Fibroblast of lung (primary cell): ENCODE measurements at places on chromosomes 6 and 20.

- no peak for DNase-seq
Measured at GRCh38 chr6:144478483-144478882, 193.3 kb downstream of the UTRN start.

- DNase-seq = peak; percentile 98
Measured at GRCh38 chr20:31698803-31699718, 23.6 kb downstream of the BCL2L1 start.

- peak; percentile 70 for DNase-seq
Measured at GRCh38 chr6:111766201-111766857, 106.9 kb downstream of the FYN start.

GRCh38 chr20:2287504-2287903 lies 8.3 kb upstream of the TGM3 start:
- DNase-seq = no peak

GRCh38 chr6:20113649-20114224 lies 98.5 kb downstream of the MBOAT1 start:
- DNase-seq = no peak

GRCh38 chr6:164068527-164068926 lies 654.0 kb downstream of the QKI start:
- DNase-seq = peak; percentile 39

GRCh38 chr6:44892579-44892978 lies 435.6 kb upstream of the RUNX2 start:
- no peak for DNase-seq

DNA sequence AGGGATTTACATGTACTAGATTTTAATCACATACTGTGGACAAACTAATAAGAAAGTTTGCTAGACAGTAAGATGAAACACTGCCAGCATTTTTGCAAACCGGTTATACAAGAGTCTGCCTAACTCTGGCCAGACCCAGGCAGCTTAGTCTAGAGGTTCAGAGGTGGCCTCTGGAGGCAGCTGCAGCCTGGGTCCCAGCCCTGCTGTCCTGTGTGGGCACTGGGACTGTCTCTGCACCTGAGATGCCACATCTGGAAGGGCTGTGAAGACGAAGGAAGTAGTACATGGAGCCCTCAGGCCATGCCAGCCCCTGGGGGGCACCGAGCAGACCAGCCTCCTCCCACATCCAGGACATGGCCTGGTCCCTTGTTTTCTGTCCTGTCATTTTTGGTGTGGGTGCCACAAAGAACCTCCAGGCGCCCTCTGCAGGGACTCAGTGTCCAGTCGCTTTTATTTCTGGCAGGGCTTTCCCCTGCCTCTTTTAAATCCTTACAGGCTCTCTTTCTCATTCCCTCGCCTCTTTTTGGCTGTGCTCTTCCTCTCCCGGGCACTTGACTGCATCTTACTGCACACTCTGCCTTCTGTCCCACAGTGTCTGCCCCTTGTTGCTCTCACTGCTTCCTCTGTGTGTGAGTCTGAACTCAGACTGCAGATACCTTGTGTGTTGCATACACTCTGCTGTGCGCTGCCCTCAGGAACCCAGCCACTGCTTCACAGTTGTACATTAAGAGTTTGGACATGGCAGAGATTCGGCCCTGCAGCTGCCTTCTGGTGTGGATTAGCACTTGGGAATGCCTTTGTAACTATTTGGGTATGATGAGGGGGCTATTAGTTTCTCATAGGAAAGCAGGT lies 216.7 kb downstream of the ZDHHC14 start:
- no peak for DNase-seq

DNA sequence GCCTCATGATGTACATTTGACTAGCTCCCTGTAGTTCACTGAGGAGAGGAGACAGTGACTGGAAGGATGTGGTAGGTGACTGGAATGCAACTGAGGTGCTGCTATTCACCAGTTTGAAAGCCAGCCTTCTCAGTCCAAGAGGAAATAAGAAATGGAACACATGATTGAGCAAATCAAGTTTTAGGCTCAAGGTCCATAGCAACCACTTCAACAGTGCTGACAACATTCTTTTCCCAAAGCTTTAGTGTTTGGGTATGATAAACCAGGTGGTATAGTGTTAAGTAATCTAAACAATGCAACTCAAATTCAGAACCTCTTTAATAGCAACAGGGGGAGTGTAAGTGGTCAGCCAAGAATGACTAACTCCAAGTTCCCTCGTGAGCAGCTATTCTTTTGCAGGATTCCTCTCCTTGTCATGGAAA lies 9.2 kb downstream of the ZHX3 start:
- peak; percentile 89 for DNase-seq

DNA sequence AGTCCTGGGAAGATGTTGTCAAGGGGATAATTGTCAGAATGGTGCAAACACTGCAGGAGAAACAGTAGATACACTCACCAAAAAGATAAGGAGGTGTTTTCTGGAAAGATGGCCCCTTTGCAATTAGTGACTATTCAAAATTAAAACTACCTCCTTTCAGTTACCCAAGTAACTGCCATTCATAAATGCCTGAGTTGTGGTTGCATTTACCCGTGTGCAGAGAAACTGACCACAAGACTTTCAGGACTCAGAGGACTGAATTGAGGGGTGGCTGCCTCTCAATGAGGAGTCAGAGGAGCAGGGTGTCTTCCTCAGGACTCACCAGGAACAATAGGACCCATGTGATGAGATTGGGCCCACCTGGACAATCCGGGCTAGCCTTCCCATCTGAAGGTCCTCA lies 39.0 kb downstream of the GCM1 start:
- DNase-seq = no peak

DNA sequence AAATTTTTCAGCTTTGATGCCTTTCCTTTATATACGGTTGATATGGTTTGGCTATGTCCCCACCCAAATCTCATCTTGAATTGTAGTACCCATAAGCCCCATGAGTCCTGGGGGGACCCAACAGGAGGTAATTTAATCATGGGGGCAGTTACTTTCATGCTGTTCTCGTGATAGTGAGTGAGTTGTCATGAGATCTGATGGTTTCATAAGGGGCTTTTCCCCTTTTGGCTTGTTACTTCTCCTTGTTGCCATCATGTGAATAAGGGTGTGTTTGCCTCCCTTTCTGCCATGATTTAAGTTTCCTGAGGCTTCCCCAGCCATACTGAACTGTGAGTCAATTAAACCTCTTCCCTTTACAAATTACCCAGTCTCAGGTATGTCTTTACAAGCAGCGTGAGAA lies 66.8 kb downstream of the ARHGAP18 start:
- no peak for DNase-seq

GRCh38 chr6:35259948-35260590 lies 534 bp downstream of the ZNF76 start:
- peak; percentile 25 for DNase-seq

GRCh38 chr6:47352194-47352920 lies 42.7 kb upstream of the TNFRSF21 start:
- DNase-seq = no peak

- no peak for DNase-seq
Measured at GRCh38 chr6:15363523-15364400, 117.9 kb downstream of the JARID2 start.

DNA sequence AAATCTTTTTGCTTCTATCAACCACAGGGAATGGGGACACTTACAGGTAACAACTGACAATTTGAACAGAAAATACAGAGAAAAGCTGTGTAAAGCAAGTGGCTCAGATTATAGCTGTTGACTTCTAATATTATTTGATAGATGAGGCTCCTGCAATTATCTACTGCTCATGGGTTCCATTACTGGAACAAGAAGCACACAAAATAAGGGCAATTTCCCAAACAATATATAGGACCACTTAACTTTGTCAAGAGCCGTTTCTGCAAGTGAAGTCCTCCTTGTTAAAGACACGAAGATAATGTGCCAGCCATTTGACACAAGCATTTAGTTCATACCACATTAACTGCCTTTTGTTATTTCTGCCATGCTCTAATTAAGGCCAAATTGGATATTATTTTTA lies 315.5 kb upstream of the ARID1B start:
- DNase-seq = no peak

DNA sequence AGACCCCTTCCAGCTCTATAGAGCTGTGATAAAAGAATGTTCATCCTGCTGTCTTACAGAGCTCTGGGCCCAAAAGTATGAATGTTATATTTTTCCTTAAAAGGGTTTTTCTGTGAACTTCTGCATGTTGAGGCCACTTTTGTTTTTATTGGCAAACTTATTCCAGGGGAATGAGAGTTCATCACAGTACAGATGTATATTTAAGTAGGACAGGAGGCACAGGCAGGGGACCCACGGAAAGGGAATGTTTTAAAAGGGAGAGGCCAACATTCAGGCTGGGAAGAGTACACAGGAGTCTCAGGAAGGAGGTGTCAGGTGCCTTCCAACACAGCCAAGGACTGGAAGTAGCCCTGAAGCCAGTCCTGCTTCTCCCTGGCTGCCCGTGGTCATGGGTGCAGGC lies 148.4 kb downstream of the EYA2 start:
- DNase-seq = no peak

GRCh38 chr6:751765-752164 lies 58.8 kb upstream of the EXOC2 start:
- DNase-seq = no peak

DNA sequence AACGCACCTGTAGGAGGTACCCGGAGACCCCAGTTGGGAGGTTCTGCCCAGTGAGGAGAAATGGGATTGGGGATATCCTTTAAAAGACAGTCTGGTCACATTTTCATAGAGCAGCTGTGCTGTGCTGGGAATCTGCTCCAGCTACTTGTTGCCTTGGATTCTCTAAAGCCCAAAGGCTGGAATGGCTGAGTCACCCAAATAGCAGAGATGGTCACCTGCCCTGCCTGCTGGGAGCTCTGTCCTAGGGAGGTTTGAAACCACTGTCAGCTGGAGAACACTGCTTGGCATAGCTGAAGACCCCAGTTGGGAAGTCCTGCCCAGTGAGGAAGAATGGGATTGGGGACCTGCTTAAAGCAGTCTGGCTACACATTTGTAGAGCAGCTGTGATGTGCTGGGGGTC lies 34.8 kb upstream of the TFB1M start:
- DNase-seq = no peak

DNA sequence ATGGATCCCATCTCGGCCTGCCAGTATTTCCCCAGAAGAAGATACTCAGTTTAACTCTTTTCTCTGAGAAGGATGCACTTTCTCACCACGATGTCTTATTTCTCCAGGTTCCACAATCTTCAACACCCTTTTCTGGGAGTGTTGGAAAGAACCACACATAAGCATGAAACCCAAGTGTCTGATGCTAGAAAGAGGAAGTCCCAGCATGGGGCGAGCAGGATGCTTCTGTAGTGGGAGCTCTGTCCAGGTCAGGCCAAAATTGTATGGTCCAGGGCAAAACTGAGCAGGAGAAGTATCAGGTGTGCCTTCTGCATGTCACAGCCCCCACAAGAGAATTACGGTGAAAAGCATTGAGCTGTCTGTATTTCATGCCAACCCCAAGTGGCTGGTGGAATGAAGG lies 11.0 kb downstream of the TREM1 start:
- no peak for DNase-seq

DNA sequence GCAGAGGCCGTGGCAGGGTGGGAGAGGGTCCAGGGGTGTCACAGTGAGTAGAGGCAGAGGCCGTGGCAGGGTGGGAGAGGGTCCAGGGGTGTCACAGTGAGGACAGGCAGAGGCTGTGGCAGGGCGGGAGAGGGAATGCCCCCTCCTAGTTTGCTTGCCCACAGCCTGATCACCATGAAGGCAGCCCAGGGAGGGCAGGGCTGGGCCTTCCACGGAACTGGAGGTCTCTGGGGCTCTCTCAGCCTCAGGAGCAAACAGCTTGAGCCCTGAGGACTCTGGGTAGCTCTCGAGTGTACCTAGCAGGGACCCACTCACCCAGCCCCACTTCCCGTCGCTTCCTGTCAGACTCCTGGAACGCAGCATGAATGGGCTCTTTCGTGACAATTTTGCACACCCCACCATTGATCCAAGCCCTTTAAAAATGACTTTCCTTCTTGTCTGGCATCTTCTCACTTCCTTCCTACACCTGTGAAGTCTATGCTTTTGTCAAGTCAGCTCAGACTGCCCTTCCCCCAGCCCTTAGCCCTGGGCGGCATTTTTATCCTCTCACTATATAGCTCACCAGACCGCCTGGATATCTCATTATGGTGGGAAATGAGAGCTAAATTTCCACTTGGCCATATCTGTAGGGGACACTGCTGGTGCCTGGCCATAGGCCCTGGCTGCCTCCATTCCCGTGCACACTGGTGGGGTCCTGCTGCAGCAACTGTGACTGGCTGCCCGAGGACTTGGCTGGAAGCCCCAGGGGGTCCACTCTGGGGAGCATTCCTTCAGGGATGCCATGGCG lies 140.3 kb downstream of the CDC5L start:
- DNase-seq = no peak

DNA sequence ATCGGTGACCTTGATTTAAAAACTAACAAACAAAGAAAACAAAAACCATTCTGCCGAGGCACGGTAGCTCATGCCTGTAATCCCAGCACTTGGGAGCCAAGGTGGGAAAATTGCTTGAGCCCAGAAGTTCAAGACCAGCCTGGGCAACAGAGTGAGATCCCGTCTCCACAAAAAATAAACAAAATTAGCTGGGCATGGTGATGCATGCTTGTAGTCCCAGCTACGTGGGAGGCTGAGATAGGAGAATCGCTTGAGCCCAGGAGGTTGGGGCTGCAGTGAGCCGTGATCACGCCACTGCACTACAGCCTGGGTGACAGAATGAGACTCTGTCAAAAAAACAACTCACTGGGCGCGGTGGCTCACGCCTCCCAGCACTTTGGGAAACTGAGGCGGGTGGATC lies 48.2 kb upstream of the TFAP2A start:
- DNase-seq = no peak

GRCh38 chr6:21918041-21918440 lies 324.5 kb downstream of the SOX4 start:
- DNase-seq = no peak

GRCh38 chr20:60812561-60812960 lies 439.5 kb upstream of the CDH4 start:
- no peak for DNase-seq

- no peak for DNase-seq
Measured at GRCh38 chr6:83578057-83578456, 65.7 kb downstream of the PRSS35 start.

- no peak for DNase-seq
Measured at GRCh38 chr6:25777856-25778649, 23.5 kb downstream of the SLC17A4 start.

DNA sequence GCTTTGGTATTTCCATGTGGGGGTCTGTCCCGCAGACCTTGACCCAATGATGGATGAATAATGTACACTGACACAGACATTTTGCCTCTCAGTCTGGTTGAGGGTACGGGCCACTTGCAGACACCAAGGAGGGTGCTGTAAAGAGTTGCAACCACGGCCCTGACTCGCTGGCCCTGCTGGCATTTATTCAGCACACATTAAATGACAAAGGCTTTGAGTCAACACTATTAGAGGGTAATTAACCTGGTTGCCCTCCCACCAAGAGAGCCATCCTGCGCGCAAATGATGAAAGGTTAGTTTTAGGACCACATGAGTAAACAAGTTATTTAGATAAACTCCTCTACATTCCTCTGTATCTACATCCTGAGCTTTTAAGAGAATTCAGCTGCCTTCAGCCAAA lies 308.9 kb upstream of the MMS22L start:
- no peak for DNase-seq
